ENCODE measurements at places on chromosomes 16 and 17.

DNA sequence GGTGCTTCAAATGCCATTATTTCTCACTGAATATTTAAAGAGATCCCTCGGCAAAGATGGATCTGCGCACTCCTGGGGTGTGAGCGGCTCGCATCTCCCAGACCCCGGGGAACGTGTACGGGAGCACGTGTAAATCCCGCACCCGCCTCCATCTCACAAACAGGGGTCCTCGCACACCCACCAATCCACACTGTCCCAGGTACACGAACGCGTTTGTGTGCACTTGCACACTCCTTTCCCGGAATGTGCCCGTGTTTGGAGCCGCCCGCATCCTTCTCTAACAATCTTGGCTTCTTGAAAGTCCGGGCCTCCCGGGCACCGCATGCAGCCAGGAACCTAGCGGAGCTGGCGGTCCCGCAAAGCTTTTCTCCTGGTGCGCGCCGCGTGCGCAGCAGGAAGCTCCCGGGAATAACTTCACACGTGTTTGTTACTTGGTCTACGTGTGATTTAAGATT is 2.5 kb upstream of the SALL1 start:
- no peak for DNase-seq

DNA sequence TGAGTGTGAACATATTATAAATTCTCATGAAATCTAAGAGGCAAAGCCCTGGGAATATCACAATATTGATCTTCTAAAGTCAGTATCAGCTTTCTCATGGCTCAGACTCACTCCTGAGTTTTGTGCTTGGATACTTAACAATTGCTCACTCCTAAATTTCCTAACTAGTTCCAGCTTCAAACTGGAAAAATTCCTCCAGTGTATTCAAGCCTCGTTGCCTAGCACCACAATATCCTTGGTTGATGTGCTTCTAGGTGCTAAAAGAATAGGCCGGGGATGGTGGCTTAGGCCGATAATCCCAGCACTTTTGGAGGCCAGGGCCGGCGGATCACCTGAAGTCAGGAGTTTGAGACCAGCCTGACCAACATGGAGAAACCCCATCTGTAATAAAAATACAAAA is 62.5 kb downstream of the XYLT1 start:
- DNase-seq, result no peak

DNA sequence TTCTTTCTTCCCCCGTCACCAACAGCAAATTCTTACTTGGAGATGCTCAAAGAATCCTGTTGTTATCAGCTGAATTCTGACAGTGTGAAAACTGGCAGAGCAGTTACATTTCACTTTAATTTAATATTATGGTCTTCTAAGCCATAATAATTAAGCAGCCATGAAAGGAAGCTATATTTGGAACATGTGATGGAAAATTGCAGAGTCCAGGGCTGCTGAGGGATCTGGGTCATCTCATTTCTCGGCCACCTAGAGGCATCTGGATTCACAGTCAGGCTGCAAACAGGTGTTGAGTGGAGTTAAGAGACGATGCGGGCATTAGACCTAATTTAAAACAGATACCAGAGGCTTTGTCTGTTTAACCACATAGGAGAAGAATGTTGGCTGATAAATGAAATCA is 38.4 kb downstream of the CHD9NB start:
- no peak for DNase-seq

GRCh38 chr17:3512505-3513171 is 36.8 kb downstream of the ASPA start:
- DNase-seq, result peak; percentile 52

DNA sequence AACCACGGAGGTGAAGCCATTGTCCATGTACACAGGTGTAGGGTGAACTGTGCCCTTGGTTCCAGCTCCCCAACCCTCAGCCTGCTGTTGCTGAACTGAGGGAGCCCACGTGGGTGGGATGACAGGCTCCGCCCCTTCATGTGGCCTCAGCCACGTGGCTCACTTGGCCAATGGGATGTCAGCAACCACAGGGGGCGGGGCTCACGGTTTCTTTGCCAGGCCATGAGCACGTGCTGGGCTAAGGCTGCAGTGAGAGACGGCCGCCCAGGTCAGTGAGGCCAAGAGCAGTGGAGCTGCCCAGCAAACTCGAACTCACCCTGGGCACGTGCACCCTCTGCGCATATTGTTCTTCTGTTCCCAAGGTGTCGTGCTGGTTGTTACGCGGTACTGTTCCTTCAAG is 282.6 kb downstream of the IRF8 start:
- no peak for DNase-seq
